ENCODE measurements at places on chromosomes 11 and 22.

DNA sequence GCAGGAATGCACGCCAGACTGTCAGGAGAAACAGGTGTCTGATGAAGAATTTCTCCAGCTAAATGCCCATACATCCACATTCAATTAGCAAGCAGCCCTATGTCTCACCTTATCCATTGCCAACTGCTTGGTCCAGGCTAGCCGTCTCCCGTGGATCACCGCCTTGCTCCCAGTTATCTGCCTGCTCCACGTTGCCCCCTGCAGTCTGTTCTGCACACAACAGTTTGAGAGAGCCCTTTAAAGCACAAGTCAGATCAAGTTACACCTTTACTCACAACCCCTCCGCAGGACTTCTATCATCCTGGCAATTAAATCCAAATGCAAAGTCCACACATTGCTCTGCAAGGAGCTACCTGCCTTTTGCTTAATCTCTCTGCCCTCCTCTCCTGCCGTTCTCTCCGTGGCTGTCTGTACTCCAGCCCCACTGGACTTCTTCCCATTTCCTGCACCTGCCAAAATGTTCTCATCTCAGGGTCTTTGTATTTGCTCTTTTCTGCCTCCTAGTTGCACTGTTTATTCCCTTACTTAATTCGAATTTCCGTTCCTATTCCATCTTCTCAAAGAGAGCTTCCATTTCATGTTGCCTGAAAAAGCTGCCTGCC, 185.3 kb upstream of the LARGE1 start:
- peak; percentile 45 for DNase-seq

GRCh38 chr22:20436768-20437612, 635 bp downstream of the SCARF2 start:
- no peak for DNase-seq

DNA sequence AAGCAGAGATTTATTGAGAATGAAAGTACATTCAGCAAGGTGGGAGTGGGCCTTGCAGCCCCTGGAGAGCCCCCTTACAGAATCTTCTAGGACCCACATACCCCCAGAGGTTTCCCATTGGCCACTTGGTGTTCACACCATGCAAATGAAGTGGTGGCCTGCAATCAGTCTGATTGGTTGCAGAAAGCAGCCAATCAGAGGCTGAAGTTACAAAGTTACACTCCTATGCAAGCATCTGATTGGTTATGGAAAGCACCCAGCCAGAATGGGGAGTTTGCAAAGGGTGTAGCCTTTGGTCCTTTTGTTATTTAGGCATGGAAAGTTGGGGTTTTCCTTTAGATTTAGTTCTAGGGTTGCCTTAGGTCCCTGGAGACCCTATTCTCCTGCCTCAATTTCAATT, 34.9 kb downstream of the UVRAG start:
- no peak for DNase-seq

DNA sequence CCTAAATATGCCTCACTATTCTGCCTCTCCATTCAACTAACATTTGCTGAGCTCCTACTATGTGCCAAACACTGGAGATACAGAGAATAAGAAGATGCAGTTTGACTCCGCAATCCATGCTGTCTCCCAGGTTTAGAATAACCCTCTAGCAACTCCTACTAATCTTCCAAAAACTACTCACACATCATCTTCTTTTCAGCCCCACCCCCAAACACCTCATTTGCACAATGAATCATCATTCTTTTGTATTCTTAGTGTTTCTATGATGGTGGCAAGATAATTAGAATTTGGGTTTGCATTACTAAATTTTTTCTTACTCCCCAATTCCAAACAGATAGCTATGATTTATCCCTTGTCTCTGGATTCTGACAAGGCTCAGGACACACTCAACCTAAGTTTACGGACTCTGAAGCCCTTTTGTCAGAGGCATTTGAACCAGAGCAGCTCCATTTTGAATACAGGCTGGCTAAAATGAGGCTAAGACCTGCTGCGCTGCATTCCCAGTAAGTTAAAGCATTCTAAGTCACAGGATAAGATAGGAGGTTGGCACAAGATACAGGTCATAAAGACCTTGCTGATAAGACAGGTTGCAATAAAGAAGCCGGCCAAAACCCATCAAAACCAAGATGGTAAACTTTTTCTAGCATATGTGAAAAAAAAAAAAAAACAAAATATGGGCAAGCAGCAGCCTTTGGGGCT, 1038.9 kb downstream of the DLG2 start:
- DNase-seq: no peak

DNA sequence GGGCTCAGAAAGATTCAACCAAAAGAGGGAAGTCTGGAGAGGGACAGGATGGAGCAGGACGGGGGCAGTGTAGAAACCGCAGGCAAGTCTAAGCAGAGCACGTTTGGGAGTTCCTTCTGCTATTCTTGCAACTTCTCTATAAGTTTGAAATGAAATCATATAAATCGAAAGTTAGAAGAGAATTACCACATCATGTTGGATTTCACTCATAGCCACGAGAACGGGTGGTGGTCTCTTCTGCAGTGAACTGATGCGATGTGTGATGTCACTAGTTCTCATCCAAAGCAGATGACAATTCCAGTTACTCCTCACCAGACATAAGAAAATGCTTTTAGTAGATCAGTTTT, 36.0 kb downstream of the KCNQ1 start:
- no peak for DNase-seq

DNA sequence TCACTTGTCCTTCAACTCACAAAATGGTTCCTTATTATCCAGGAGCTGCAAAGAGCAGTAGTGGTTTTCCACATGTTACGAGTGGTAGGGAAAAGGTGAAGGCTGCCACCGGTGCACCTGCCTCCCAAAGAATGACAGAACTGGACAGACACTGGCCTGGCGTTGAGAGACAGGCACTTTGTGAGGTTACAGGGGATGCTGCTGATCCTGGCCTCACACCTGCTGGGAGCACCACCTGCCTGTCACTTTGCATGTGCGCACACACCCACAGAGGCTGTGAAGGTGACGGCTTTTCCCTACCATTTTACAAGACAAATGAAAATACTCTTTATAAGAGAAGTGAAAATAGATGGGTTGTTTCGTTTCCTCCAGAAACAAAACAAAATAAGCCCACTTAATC, 175.3 kb upstream of the B3GAT1 start:
- no peak for DNase-seq

GRCh38 chr11:17753153-17753552, 18.6 kb downstream of the KCNC1 start:
- no peak for DNase-seq

GRCh38 chr22:22014285-22014659, 31.7 kb upstream of the TOP3B start:
- DNase-seq: no peak

GRCh38 chr22:28597665-28598064, 82.0 kb downstream of the TTC28 start:
- no peak for DNase-seq

DNA sequence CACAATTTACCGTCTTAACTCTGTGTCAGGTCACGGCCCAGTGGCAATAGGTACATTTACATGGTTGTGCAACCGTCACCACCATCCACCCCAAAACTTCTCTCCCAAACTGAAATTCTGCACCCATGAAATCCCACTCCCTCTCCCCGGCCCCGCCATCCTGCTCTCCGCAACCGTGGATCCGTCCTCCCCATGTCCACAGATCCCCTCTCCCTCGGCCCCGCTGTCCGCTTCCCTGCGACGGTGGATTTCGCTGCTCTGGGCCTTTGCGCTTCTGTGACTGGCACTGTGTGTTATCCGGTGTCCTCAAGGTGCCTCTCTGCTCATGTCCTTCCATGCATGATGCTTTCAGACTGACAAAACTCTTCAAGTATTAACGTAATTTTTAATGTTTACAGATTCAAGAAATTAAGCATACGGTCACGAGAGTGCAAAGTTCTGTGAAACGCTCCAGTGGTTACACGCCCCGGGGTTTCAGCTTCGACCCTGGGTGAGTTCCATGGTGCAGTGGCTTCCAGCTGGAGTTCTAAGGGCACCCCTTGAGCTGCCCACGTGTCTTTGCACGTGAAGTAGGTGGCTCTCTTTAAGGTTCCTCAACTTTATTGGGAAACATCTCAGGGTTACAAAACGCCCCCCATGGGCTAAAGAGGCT, 76.4 kb downstream of the KCNQ1 start:
- DNase-seq: no peak

GRCh38 chr11:63537293-63538101, 889 bp downstream of the PLAAT4 start:
- no peak for DNase-seq

GRCh38 chr11:61745781-61746441, 6.5 kb upstream of the MYRF start:
- no peak for DNase-seq

GRCh38 chr11:102589047-102589459, 36.1 kb downstream of the MMP20 start:
- DNase-seq: no peak

- peak; percentile 44 for DNase-seq
Measured at GRCh38 chr22:29313126-29313575, 2.3 kb downstream of the RASL10A start.

GRCh38 chr11:11533057-11533456, 88.7 kb downstream of the GALNT18 start:
- no peak for DNase-seq
